GM06990 (cell line): ENCODE measurements at places on chromosomes 13 and 19.

GRCh38 chr19:39419003-39419402 is 6.5 kb downstream of the PLEKHG2 start:
- no peak for DNase-seq

- no peak for DNase-seq
Measured at GRCh38 chr19:16799740-16800139, 29.5 kb upstream of the SIN3B start.

DNA sequence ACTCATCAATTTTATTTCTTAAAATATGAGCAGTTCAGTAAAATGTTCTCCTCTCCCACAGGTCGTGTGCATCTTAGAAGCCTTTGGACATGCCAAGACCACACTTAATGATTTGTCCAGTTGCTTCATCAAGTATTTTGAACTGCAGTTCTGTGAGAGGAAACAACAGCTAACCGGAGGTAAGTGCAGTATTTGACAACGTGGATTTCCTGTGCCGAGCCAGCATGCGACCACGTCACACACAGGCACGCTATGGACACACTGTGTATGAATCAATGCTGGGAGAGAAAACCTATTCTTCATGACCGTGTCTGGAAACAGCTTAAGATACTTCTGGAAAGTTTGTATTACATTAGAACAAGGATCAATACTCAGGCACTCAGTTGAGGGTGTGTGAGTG is 268.5 kb downstream of the MYO16 start:
- no peak for DNase-seq

DNA sequence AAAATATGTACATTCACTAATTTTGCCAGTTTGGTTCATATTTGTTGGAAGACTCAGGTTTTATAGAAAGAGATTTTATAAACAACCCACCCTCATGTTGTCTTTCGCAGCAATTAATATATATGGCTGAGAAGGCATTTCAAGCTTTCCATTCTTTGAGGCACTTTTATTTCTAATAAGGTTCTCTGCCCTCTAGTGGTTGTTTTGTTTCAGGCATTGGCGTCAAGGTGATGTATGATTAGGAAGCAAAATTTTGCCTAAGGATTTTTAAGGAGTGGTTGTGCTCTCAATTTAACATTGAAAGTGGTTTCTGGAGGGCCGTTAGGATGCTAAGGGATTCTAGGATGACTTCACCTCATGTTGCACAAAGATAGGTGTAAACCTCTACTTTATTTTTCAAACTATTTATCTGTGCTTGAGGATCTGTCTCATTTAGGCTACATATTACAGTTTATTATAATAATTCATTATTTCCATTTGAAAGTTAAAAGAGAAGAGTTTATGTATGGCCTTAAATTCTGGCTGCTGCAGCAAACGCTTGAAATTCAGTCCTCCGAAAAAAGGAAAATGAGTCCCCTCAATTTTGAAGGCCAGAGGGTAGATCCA is 35.9 kb downstream of the OXGR1 start:
- no peak for DNase-seq

- no peak for DNase-seq
Measured at GRCh38 chr19:44024900-44025216, 321 bp upstream of the ZNF222 start.

GRCh38 chr13:42547612-42548011 is 26.3 kb upstream of the TNFSF11 start:
- DNase-seq, result no peak

- peak; percentile 74 for DNase-seq
Measured at GRCh38 chr19:18223860-18224524, 2.2 kb downstream of the PDE4C start.

DNA sequence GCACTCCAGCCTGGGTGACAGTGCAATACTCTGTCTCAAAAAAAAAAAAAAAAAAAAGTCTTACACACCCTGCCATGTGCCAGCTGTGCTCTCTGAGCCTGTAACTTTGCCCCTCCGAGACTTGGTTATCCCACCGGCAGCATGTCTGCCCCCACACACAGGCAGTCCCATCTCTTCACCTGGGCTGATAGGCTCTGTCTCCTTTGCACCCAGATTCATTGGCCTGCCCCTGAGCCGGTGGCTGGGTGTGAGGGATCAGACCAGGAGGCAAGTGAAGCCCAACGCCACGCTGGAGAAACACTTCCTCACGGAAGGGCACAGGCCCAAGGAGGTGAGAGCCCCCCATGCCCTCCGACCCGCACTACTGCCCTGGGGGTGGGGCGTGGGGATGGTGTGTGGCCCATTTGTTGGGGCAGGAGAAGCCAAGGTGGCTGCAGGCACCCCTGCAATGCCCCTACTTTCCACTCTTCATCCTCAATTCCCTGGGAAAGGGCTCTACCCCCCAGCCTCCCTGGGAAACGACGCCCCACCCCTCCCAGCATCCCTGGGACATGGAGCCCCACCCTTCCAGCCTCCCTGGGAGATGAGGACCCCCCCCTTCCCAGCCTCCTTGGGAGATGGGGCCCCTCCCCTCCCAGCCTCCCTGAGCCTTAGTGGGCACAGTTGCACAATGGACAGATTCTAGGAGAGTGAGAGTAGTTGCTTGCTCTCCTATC is 45.3 kb downstream of the CERS4 start:
- no peak for DNase-seq

GRCh38 chr19:48962849-48963165 is 2.3 kb upstream of the FTL start:
- no peak for DNase-seq

GRCh38 chr13:43664700-43665191 is 122.0 kb downstream of the ENOX1 start:
- DNase-seq, result no peak

GRCh38 chr13:69856331-69856730 is 251.3 kb upstream of the ATXN8OS start:
- no peak for DNase-seq

DNA sequence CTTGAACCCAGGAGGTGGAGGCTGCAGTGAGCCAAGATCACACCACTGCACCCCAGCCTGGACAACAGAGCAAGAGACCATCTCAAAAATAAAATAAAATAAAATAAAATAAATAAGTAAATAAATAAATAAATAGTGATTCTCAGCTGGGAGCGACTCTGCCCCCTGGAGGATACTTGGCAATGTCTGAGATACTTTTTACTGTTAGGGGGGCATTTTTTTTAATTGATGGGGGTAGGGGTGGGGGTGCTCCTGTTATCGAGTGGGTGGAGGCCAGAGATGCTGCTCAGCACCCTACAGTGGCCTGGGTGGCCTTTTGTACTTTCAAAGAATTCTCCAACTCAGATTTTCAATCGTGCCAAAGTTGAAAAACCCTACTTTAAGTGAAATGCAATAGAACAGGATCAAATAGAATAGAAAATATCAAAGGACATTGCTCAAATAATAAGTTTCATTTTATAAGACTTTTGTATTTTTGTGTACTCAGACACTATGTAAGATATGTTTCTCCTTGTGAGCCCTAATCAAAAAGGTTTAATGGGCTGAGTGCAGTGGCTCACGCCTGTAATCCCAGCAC is 7.1 kb upstream of the CLPP start:
- no peak for DNase-seq

GRCh38 chr13:42969565-42970172 is 22.4 kb downstream of the EPSTI1 start:
- no peak for DNase-seq

- no peak for DNase-seq
Measured at GRCh38 chr13:28488376-28489005, 6.4 kb downstream of the FLT1 start.

- DNase-seq, result no peak
Measured at GRCh38 chr19:41332000-41332399, 21.7 kb downstream of the TGFB1 start.

GRCh38 chr13:50161052-50161451 is 145.8 kb downstream of the KCNRG start:
- no peak for DNase-seq

- no peak for DNase-seq
Measured at GRCh38 chr13:113880651-113881611, 17.1 kb upstream of the GAS6 start.

DNA sequence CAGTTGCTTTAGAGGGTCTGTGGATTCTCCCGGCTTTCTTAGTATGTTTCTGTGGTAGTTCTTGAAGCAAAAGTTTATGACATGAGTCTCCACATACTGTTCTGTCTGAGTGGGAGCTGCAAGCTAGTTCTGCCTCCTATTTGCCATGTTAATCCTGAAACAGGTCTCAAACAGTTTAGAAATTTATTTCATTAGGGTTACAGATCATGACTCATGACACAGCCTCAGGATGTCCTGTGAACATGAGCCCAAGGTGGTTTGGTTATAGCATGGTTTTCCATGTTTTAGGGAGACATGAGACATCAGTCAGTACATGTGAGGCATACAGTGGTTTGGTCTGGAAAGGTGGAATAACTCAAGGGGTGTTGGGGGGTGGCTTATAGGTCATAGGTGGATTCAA is 77.5 kb downstream of the FNDC3A start:
- DNase-seq, result no peak

GRCh38 chr19:17968362-17968761 is 1.5 kb downstream of the KCNN1 start:
- no peak for DNase-seq

- DNase-seq, result no peak
Measured at GRCh38 chr13:21942061-21942460, 271.2 kb downstream of the FGF9 start.

DNA sequence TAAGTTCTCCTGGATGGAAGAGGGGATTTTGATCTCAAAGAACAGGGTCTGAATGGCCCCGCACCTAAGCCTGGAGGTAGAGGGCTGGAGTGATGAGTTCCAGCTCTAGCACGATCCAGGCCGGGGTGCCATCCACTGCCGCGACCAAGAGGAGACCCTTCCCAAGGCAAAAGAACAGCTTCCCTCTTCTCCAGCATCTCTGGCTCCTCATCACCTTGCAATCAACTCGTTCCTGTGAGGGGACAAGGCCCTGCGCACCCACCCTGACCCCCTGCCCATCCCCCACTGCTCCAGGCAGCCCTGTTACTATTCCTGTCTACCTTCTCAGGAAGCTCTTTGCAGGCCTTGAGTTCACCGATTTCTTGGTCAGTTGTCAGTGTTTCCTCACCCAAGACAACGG is 17.8 kb downstream of the COL4A1 start:
- no peak for DNase-seq

GRCh38 chr19:1244693-1245451 is 3.3 kb downstream of the ATP5F1D start:
- no peak for DNase-seq

DNA sequence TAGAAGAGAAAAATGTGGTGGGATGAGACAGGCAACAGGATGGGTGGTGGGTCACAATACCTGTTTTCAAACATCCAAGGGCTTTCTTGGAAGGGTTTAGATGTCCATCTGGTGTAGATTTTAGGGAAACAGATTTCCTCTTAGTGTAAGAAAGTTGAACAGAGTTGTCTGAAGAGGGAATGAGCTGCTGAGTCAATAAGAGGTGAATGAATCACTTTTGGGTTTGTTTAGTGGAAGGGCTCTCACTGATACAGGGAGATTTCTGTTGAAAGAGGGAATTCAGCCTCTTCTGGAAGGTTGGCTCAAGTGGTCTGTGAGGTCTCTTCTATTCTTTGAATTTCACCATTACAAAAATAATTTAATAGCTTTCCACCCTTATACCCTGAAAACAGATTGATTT is 54.6 kb downstream of the LACC1 start:
- no peak for DNase-seq

DNA sequence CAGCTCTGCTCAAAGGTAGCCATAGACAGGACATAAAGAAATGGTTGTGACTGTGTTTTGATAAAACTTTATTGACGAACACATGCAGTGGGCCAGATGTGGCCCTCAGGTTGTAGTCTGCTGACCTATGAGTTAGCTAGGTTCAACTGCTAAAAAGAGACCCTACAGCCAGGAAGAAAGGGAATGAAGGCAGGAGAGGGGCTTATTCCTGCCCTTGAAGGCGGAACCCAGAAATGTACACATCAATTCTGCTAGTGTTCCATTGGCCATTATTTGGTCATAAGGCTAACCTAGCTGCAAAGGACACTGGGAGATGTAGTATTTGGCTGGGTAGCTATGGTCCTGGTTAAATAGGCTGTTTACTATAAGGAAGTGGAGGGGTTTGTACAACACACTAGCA is 18.0 kb downstream of the APBA3 start:
- no peak for DNase-seq

DNA sequence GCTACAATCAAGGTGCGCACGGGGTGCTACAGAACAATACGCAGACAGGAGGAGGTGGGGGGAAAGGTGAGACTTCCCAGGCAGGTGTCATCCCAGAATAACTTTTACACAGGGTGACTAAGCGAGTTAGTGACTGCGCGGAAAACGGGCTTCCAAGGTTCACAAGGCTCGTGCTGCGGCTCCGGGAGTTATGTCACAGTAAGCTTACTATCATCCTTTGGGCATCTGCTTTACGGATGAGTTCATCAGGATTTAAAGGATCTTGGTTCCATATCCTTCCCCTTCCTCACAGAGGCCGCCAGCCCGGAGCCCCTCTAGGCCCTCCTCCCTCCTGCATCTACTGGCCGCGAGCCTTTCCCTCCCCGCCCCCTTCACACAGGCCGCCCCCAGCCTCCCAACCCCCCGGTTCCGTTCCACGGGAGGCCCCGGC is 474 bp upstream of the IFT88 start:
- no peak for DNase-seq

DNA sequence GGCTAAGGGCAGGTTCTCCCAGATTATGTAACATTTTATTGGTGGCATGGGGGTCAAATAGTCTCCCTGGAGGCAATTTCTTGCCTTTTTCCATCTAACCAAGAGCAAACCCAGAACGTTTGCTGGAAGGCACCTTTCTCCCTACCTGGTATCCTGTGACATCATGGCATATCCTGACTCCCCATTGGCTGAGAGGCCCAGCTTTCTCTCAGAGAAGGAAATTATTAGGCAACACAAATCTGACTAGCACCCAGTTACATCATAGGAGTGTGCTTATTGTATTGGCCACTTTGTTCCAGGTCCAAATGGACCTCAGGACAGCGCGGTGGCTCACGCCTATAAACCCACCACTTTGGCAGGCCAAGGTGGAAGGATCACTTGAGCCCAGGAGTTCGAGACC is 13.0 kb downstream of the NTN5 start:
- no peak for DNase-seq

- DNase-seq, result no peak
Measured at GRCh38 chr19:1746401-1747284, 6.7 kb upstream of the ONECUT3 start.

DNA sequence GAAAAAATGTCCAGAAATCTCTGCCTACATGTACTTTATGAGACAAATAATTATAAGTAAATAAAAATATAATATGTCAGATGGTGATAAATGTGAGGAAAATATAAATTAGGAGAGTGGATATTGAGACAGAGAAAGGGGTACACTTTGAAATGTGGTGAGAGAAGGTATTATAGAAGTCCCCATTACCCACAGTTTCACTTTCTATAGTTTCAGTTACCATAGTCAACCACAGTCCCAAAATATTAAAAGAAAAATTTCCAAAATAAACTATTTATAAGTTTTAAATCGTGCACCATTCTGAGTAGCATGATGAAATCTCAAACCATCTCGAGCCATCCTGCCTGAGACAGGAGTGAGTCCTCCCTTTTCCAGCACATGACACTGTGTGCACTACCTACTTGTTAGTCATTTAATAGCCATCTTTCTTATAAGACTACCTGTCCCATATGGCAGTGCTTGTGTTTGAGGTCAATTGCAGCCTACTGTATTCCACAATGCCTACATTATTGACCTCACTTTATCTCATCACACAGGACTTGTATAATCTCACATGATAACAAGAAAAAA is 653.7 kb downstream of the DACH1 start:
- DNase-seq, result no peak

GRCh38 chr13:83077499-83077898 is 804.8 kb downstream of the SLITRK1 start:
- no peak for DNase-seq
